ENCODE measurements at places on chromosomes 2 and 18. TPM values are rescaled to one million over a fixed set of nuclear protein-coding genes. Genes with fewer than 3 reads are reported as not detected.

GRCh38 chr2:44940049-44940494, 1.4 kb upstream of the SIX3 start:
- DNase-seq, result no peak

DNA sequence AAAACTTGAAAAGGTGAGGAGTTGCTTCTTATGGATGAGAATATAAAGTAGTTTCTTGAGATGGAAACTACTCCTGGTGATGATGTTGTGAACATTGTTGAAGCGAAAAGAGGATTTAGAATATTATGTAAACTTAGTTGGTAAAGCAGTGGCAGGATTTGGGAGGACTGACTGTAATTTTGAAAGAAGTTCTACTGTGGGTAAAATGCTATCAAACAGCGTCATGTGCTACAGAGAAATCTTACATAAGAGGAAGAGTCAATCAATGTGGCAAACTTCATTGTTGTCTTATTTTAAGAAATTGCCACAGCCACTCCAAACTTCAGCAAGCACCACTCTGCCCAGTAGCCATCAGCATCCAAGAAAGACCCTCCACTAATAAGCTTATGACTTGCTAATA, 112.9 kb upstream of the ZEB2 start:
- no peak for DNase-seq

- DNase-seq, result no peak
These were observed 105.4 kb upstream of the LCLAT1 start for GRCh38 chr2:30341500-30342267.

GRCh38 chr18:44900627-44901026, 219.9 kb downstream of the SETBP1 start:
- DNase-seq, result no peak

The SDC1 gene
- total RNA-seq, result 148 TPM

The FOXI3 gene
- not detected for total RNA-seq

The TLX2 gene
- total RNA-seq, result not detected

The ITGAV gene
- 67.0 TPM for total RNA-seq

Data from upper lobe of right lung (tissue), 1 donor.